ENCODE measurements at places on chromosomes 16 and 17. TPM values are rescaled to one million over a fixed set of nuclear protein-coding genes. Genes with fewer than 3 reads are reported as not detected.

DNA sequence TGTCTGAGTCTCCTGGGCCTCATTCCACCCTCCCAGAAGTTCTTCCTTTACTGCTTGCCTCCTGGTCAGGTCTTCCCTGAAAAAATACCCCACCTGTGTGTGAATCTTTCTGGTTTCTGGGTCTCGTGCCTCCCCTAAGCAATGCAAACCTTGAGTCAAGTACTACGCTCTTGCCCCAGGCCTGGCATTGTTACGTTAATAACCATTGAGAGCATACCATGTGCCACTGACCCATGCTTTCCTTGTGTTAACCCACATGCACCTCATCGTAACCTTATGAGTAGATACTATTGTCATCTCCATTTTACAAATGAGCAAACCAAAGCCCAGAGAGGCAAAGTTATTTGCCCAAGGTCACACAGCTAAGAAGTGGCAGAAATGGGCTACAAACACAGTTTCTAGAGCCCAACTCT lies 25.4 kb upstream of the TOB1 start:
- no peak overlapping the region for H3K27ac ChIP-seq
- no peak overlapping the region for H3K4me3 ChIP-seq
- no peaks in the 10 kb centered on the region for H3K36me3 ChIP-seq
- H3K4me1 ChIP-seq, result peaks cover 18% of the 10 kb centered on the region
- no peak for DNase-seq

Gene PRSS22
- total RNA-seq, result not detected

Gene PDIA2
- 0.54 TPM for total RNA-seq

GRCh38 chr17:8015236-8015956 lies 13.0 kb downstream of the GUCY2D start:
- peak overlapping the region; percentile 47 for H3K4me3 ChIP-seq
- H3K27me3 ChIP-seq, result peaks cover 63% of the 10 kb centered on the region
- no peak for DNase-seq
- H3K27ac ChIP-seq, result no peak overlapping the region
- no peaks in the 10 kb centered on the region for H3K36me3 ChIP-seq

DNA sequence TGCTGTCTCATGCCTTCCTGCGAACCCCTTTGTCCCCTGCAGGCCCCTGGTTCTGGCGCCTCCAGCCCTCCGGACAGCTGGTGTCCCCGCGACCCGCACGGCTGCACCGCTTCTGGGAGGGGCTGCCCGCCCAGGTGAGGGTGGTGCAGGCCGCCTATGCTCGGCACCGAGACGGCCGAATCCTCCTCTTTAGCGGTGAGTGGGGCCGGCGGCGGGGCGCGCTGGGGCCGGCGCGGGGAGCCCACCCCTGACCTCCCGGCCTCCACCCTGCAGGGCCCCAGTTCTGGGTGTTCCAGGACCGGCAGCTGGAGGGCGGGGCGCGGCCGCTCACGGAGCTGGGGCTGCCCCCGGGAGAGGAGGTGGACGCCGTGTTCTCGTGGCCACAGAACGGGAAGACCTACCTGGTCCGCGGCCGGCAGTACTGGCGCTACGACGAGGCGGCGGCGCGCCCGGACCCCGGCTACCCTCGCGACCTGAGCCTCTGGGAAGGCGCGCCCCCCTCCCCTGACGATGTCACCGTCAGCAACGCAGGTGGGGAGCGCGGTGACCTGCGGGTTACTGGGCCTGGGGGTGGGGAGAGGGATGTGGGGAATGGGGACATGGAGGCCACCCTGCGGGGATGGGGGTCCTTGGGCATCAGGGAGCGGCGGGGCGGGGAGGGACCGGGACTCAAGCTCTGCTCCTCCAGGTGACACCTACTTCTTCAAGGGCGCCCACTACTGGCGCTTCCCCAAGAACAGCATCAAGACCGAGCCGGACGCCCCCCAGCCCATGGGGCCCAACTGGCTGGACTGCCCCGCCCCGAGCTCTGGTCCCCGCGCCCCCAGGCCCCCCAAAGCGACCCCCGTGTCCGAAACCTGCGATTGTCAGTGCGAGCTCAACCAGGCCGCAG lies 7.1 kb upstream of the IL32 start:
- no peaks in the 10 kb centered on the region for H3K27me3 ChIP-seq
- peaks cover 13% of the 10 kb centered on the region for H3K4me1 ChIP-seq
- peaks cover 5% of the 10 kb centered on the region for H3K36me3 ChIP-seq
- peak overlapping the region; percentile 74 for H3K27ac ChIP-seq
- H3K4me3 ChIP-seq, result peak overlapping the region; percentile 91
- peak; percentile 50 for DNase-seq

- no peak overlapping the region for H3K4me3 ChIP-seq
- no peak for DNase-seq
- H3K36me3 ChIP-seq, result no peaks in the 10 kb centered on the region
- H3K27ac ChIP-seq, result no peak overlapping the region
Measured at GRCh38 chr17:2547176-2547575, 35.5 kb upstream of the METTL16 start.

Gene DCXR
- 97.9 TPM for total RNA-seq

DNA sequence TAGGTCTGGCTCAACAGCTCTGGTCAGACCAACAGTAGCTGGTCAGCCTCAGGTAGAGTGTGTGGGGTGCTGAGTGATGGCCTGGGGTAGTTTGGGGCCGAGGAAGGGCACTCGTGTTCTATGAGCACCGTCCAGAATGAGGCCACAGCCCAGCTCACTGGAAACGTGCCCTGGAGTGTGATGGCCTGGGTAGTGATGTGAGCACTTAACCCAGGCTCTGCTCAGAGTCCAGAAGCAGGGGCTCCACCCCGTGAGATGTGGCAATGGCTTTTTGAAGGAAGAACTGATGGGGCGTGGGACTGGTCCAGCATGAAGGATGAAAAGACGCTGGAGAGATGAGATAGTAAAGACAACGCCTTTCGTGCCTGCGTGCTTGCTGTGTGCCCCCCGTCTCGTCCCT lies 35.3 kb downstream of the NTN1 start:
- H3K27ac ChIP-seq, result no peak overlapping the region
- H3K4me3 ChIP-seq, result no peak overlapping the region
- no peaks in the 10 kb centered on the region for H3K4me1 ChIP-seq
- DNase-seq, result no peak
- no peaks in the 10 kb centered on the region for H3K36me3 ChIP-seq

DNA sequence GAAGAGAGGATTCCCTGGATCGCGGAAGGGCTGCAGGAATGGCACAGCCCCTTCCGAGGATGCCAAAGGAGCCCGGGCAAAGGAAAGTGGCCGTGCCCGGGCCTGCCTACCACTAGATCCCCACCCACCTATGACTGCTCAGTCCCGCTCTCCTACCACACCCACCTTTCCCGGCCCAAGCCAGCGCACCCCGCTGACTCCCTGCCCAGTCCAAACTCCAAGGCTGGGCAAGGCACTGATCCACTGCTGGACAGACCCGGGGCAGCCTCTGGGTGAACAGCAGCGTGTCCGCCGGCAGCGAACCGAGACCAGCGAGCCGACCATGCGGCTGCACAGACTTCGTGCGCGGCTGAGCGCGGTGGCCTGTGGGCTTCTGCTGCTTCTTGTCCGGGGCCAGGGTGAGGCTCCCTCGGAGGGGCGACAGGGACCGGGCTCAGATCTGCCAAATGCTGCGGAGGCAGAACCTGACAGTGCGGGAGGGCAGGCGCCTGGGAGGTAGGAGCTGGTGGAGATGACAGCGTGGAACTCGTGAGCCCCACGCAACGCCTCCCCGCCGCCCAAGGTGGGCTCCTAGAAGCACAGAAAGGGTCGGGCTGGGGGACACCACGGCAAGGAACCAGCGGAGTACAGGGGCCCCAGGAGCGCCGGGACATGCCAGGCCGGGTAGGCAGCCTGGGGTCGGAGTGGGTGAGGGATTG lies at the start of gene CES2:
Gene CES2, plus strand, starts transcription at position 203 of the 698 bp plus-strand sequence. Its CDS starts 120 bp downstream, at position 323.
- peaks cover 52% of the 10 kb centered on the region for H3K4me1 ChIP-seq
- peaks cover 5% of the 10 kb centered on the region for H3K36me3 ChIP-seq
- H3K27ac ChIP-seq, result peak within 1 kb of the TSS; percentile 82

- H3K27me3 ChIP-seq, result no peaks in the 10 kb centered on the region
- no peak for DNase-seq
- H3K36me3 ChIP-seq, result no peaks in the 10 kb centered on the region
- H3K4me1 ChIP-seq, result no peaks in the 10 kb centered on the region
Measured at GRCh38 chr17:71777048-71777640, 343.7 kb upstream of the SOX9 start.

Gene CAMTA2
- 82.8 TPM for total RNA-seq

Gene C16orf54
- 122 TPM for total RNA-seq

Gene ANKS3
- 37.1 TPM for total RNA-seq

DNA sequence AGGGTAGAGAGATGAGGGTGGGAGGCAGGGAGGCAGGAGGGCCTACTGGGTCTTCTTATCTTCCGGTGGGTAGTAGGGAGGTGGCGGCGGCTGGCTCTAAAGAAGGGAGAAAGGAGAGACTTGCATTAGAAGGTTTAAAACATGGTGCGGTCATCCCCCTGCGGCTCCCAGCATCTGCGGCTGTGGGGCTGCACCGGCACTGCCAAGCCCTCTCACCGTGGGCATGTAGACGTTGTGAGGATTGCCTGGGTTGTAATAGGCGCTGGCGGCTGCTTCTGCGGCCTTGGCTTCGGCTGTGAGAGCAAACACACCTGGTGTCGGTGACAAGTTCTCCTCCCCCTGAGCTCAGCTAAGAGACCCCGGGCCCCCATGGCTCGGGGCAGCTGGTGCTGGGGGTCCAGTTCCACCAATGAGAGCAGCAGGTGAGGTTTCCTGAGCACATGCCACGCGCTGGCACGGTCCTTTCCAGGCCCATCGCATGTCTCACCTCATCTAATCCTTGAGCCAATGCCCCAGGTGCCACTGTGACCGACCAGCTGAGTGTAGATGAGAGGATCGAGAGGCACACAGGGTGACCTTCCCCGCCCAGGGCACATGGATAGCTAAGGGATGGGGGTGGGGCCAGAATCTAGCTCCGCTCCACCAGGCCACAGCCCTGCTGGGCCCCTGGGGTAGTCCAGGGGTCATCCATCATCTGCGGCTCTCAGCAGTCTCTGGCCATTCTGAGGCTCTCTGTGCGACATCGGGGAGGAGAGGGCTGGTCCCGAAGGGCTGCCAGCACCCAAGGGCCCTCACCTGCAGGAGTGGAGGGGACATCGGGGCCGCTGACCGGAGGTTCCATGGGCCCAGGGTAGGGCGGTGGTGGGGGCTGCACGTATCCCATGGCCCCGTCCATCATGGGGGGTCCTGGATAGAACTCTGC lies 2.7 kb upstream of the UNC13D start:
- H3K27me3 ChIP-seq, result no peaks in the 10 kb centered on the region
- DNase-seq, result no peak
- H3K4me1 ChIP-seq, result peaks cover 18% of the 10 kb centered on the region
- no peak overlapping the region for H3K27ac ChIP-seq
- no peak overlapping the region for H3K4me3 ChIP-seq

- no peaks in the 10 kb centered on the region for H3K27me3 ChIP-seq
- DNase-seq, result no peak
- H3K4me3 ChIP-seq, result no peak overlapping the region
Measured at GRCh38 chr17:63190821-63191370, 224.9 kb downstream of the TANC2 start.

GRCh38 chr16:22753451-22753850 lies 60.5 kb upstream of the HS3ST2 start:
- no peak overlapping the region for H3K4me3 ChIP-seq
- no peak overlapping the region for H3K27ac ChIP-seq
- DNase-seq, result no peak
- no peaks in the 10 kb centered on the region for H3K36me3 ChIP-seq
- H3K27me3 ChIP-seq, result no peaks in the 10 kb centered on the region

DNA sequence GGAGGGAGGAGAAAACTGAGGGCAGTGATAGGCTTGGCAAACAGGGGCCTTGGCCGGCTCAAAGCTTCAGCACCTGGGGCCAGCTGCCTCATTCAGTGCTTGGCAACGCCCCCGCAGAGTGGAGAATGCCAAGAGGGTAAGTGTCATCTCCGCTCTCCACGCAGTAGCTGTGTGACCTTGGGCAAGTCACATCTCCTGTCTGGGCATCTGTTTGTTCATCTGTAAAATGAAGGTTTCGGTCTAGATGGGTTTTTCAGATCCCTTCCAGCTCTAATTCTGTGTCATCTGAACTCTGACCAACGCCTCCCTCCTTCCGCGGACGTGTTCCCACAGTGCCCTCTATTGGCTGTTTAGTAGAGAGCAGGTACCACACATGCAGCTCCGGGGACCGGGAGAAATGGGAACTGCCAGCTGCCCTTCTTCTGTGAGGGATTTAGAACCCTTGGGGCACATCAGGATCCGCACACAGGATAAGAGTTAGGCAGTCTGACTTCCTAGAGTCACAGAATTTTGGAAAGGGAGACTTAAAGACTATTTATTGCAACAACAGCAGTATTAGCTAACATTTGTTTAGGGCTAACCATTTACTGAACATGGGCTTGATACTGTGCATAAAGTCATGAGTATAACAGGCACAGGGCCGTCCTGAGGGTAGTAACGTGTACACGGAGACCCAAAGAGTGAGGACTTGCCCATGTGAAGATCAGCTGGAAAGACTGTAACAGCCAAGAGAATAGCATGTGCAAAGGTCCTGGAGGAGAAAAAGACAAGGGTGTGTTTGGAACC lies 26.8 kb downstream of the GP2 start:
- no peaks in the 10 kb centered on the region for H3K36me3 ChIP-seq
- no peak overlapping the region for H3K27ac ChIP-seq
- H3K27me3 ChIP-seq, result no peaks in the 10 kb centered on the region
- DNase-seq, result no peak
- no peaks in the 10 kb centered on the region for H3K4me1 ChIP-seq
- no peak overlapping the region for H3K4me3 ChIP-seq

DNA sequence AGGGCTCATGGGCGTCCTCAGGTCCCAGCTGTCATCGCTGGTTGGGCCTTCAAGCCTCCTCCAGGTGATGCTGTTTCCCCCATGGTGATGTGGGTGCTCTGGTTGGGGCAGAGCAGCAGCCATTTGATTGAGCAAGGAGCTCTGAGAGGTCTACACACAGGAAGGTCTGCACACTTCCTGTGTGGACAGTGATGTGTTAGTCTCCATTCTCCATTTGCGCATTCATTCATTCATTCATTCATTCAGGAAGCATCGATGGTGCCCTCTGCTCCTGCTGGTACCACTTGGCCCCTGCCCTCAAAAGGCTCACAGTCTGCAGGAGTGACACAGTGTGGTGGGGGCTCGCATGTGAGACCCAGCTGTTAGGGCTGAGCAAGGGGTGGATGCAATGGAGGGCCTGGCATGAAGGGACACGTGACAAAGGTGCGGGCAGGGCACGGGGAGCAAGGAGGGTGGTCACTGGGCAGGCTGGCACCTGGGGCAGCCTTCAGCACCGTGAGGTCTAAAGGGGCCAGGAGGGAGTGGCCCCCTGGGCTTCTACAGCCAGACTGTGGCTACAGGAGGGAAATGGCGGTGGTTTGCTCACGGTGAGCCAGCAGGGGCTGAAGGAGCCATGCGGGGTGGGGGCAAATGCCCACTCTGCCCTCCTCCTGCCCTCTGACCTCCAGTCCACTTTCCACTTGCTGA lies 1.5 kb downstream of the ADGRG3 start:
- no peak for DNase-seq
- H3K36me3 ChIP-seq, result no peaks in the 10 kb centered on the region
- H3K4me3 ChIP-seq, result no peak overlapping the region
- no peak overlapping the region for H3K27ac ChIP-seq
- peaks cover 9% of the 10 kb centered on the region for H3K27me3 ChIP-seq
